ENCODE measurements at places on chromosomes 12 and 14. TPM values are rescaled to one million over a fixed set of nuclear protein-coding genes. Genes with fewer than 3 reads are reported as not detected.

- H3K27me3 ChIP-seq: no peaks in the 10 kb centered on the region
- no peaks in the 10 kb centered on the region for H3K36me3 ChIP-seq
- no peaks in the 10 kb centered on the region for H3K4me1 ChIP-seq
- H3K27ac ChIP-seq: no peak overlapping the region
Observed at GRCh38 chr12:12958886-12959285, 6.9 kb upstream of the GPRC5D start.

ATL1 gene
- 5.6 TPM for total RNA-seq

TDRD9 gene
- total RNA-seq: 0.22 TPM

DNA sequence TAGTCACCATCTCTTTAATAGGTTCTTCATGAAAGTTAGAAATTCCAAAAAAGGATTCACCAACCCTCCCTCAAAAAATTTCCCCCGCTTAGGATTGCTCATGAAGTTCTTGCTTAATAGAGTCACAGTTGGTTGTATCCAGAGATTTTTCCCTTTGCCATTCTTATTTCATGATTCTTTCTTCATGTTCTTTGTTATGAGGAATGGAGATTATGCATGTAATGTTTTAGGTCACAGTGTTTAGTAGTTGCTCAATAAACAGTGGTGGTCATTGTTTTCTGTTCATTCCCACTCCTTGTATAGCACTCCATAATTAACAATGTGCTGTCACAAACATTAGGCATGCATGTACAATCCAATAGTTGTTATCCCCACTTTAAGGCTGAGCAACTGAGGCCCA lies 51.2 kb upstream of the RTRAF start:
- H3K4me1 ChIP-seq: no peaks in the 10 kb centered on the region
- DNase-seq: no peak
- peaks cover 2% of the 10 kb centered on the region for H3K36me3 ChIP-seq
- H3K4me3 ChIP-seq: no peak overlapping the region
- no peak overlapping the region for H3K27ac ChIP-seq
- H3K27me3 ChIP-seq: no peaks in the 10 kb centered on the region

GRCh38 chr12:98489176-98489575 lies 26.2 kb upstream of the TMPO start:
- peaks cover 5% of the 10 kb centered on the region for H3K4me1 ChIP-seq
- H3K4me3 ChIP-seq: no peak overlapping the region
- DNase-seq: no peak

FIGNL2 gene
- total RNA-seq: 1.2 TPM

All from muscle of leg (tissue), 16 donors.